ENCODE measurements at places on chromosomes 3 and 15.

DNA sequence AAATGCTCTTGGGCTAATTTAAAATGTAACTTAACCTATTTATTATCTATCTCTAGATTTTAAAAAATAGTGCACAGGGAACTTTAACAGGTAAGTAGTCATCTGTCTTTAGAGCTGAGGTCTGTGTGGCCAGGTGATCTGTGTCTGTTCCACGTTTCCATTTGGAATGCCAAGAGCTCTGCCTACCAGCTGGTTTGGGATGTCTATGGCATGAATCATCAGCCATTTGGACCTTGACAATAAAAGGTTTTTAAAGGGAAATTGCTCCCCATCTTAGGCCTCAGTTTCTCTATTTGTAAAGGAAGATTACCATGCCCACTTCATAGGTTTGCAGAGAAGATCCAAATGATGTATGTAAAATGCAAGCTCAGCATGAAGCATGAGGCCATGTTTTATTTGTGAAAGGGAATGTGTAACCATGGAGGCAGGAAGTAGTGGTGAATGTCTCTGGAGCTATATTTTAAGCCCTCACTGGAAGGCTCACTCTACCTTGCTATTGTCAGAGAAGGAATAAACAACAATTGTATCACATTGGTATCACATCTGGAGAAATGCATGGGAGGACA, 548.1 kb upstream of the LMCD1 start:
- no peak for DNase-seq

- no peak for DNase-seq
Observed at GRCh38 chr15:42083916-42084315, 10.4 kb downstream of the PLA2G4D start.

- DNase-seq: peak; percentile 51
Observed at GRCh38 chr3:123396171-123397049, 52.5 kb downstream of the ADCY5 start.

- DNase-seq: no peak
Observed at GRCh38 chr15:25088261-25088790, 133.5 kb downstream of the SNRPN start.

DNA sequence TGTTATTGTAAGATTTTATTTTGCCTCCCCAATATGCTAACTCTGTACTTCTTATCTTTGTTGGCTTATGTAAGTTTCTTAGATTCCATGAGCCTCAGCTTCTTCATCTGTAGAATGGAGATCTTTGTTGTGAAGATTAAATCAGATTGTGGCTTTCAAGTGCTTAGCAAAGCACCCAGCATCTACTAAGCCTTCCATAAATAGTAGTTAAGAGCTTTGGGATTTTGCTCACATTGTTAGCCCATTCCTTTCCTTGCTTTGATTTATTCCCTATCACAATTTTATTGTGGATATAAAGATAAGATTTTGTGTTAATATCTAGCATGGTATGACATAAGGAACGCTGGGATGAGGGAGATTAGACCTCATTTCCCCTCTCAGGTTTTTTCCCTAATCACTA, 501.4 kb downstream of the PYDC2 start:
- no peak for DNase-seq

- no peak for DNase-seq
Observed at GRCh38 chr3:117404730-117405129, 695.2 kb downstream of the TUSC7 start.

DNA sequence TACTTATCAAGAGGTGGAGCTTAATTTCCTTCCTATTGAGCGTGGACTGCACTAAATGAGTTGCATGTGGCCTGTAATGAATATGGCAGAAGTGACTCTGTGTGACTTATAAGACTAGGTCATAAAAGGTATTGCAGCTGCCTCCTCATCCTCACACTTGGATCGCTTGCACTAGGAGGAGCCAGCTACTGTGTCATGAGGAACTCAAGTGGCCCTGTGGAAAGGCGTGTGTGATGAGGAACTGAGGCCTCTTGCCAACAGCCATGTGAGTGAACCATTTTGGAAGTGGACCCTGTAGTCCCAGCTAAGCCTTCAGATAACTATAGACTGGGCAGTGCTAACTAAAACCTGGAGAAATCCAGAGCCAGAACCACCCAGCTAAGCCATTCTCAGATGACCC, 7.1 kb upstream of the SLC30A4 start:
- DNase-seq: peak; percentile 19

- DNase-seq: peak; percentile 2
Observed at GRCh38 chr3:2921903-2922302, 188.3 kb downstream of the IL5RA start.

DNA sequence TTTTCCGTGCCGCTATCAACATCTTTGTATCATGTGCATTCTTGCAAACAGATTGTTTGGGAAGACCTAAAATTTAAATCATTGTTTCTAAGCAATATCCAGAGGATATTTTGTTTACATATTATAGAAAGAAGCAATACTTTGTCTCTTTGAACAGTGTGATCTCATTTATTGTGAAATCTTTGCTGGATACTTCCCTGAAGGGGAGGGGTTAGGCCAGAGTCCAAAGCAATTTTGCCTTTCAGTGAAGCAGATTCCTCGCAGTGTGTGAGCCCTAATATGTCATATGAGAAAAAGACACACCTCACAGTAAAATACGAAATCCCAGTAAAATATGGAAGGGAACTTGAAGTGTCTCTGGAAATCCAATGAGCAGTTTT, 158.7 kb upstream of the SLCO3A1 start:
- peak; percentile 14 for DNase-seq

DNA sequence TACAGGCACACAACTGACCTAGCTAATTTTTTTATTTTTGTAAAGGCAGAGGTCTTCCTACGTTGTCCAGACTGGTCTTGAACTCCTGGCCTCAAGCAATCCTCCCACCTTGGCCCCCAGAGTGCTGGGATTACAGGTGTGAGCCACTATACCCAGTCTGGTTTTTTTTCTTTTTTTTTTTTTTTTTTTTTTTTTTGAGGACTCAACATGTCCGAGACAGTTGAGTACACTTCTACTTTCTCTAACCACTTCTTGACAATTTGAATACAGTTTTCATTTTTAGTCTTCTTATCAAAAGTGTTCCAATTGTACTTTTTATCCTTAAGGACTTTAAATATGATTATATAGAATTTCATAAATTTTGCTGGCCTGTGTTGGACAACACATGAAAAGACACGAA, 7.4 kb upstream of the GSK3B start:
- no peak for DNase-seq

DNA sequence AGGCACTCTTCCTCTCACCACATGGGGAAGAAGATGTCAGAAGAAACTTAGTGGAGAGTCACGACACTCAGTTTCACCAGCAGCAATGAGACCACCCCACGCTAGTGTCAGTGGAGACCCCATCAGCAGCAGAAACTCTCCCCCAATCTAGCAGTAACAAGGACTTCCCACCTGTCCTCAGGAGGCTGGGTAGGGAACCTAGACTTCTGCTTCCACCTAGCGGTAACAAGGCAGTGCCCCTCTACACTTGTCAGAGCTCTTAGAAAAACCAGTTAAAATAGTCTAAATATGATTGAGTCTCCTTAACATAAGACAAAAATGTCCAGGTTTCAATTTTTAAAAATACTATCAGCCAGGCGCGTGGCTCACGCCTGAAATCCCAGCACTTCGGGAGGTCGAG, 57.3 kb downstream of the TRAT1 start:
- DNase-seq: no peak

DNA sequence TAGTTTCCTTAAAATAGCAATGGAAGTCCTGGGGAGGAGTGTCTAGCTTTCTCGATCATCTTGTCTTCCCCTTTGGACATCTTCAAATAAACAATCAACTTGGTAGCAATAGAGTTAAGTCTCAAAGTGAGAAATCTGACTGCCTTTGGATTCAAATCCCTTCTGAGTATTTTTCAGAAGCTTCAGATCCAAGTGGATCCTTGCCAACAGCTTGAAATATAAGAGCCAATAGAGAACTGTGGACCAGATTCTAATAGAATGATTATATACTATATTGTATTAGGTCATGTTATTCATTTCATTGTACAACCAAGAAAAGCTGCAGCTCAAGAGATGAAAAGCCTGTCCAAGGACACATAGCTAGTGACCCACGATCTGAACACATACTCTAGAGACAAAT, 60.2 kb downstream of the SYNPR start:
- DNase-seq: no peak

DNA sequence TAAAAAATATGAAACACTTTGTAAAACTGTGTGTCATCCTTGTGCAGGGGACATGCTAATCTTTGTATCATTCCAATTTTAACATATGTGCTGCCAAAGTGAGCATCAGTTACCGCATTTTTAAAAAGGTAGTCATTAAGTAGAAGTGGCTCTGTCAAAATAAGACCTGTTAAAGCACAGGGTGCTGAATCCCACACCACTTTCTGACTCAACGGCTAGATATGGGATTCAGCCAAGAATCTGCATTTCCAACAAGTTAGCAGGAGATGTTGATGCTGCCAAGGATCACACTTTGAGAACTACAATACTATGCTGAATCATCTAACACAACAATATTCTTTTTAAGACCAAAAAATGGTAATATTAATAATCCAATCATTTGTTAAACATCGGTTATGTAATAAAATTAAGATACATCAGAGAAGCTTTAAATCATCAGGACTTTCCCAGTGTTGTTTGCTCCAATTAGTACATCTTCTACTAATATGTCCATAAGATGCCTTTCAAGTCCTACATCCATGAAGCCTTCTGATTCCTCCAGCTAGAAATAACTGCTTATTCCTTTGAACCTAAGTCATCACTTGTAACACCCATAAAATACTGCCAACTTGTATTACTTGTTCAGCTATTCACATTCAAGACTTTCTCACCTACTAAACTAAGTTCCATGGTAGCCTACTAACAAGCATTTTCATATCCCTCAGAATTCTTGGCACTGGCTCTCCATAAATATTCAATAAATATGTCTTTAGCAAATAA, 71.1 kb downstream of the TBL1XR1 start:
- no peak for DNase-seq

GRCh38 chr15:51379390-51379789, 37.9 kb downstream of the GLDN start:
- DNase-seq: no peak

- no peak for DNase-seq
Observed at GRCh38 chr3:12869035-12869621, 27.8 kb upstream of the RPL32 start.

DNA sequence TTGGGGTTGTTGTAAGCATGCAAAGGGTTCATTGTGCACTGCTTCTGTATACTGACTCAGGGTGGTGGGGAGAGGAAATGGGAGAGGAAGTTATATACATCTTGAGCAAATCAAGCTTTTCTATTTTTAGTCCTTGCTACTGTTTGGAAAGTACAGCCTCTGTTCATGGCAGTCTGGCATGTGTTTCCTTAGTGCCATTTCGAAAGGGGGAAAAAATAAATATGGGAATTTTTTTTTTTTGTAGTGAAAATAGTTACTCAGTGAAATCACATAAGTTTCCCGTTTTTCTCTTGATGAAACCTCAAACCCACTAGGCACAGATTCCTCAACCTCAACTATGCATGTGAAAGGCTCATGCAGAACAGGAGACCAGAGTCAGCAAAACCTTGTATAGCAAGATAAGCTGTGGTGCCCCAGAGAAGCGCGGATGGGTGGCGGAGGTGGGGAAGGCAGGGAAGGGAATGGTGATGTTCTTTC, 353.3 kb downstream of the LPP start:
- no peak for DNase-seq

DNA sequence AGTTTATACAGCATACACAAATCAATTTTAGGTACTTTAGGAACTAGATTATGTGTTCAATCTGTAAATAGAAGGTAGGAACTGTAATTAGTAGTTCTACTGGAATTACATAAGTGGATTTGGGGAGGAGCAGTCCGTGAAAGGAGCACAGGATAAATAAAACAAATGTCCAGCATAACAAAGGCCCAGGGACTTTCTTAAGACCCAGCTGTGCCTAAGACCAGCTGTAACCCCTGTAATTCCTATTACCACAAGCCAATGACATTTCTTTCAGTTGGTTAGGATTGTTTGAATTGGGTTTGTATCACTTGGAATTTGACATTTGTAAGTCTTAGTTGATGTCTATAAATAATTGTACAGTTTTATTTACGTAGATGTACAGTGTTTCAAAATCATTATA, 4.8 kb upstream of the ZBTB20 start:
- DNase-seq: no peak

GRCh38 chr3:154121701-154122551, 736 bp downstream of the ARHGEF26 start:
- DNase-seq: peak; percentile 30

GRCh38 chr3:118817748-118818165, 216.9 kb downstream of the IGSF11 start:
- DNase-seq: peak; percentile 69

- no peak for DNase-seq
Observed at GRCh38 chr3:11116336-11117059, 37.8 kb upstream of the HRH1 start.

DNA sequence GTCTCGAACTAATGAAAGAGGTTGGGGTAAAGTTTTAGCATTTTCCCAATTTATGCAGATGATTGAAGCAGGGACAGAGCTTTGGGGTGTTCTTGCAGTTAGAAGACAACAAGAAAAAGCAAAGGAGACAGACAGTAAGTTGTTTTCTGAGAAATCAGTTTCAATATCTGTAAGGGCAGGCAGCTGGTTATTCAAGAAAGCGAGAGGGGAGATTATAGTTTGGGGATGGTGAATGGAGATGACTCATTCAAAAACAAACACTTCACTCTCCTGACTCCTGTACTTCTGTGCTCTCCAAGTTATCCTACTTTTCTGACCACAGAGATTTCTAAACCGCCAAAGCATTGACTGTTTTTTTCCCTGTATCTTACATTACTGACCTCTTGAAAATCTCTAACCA, 352.0 kb downstream of the GAP43 start:
- peak; percentile 1 for DNase-seq

DNA sequence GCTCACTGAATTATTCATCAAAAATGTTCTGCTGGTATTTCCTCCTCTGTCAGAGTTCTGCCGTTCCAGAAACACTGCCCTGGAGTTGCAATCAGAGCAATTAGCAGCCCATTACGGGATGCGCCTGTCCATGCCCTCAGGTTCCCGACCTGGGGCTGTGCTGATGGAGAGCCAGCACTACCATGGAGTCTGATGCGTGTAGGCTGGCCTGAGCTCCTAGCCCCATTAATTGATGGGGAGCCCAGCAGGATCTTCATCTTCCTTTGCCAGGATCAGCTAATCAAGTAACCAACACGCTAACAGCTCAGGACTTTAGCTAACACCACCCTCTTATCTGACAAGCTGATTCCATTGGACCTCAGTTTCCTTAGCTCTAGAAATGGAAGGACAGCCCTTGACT, 164.2 kb downstream of the ABHD5 start:
- no peak for DNase-seq

DNA sequence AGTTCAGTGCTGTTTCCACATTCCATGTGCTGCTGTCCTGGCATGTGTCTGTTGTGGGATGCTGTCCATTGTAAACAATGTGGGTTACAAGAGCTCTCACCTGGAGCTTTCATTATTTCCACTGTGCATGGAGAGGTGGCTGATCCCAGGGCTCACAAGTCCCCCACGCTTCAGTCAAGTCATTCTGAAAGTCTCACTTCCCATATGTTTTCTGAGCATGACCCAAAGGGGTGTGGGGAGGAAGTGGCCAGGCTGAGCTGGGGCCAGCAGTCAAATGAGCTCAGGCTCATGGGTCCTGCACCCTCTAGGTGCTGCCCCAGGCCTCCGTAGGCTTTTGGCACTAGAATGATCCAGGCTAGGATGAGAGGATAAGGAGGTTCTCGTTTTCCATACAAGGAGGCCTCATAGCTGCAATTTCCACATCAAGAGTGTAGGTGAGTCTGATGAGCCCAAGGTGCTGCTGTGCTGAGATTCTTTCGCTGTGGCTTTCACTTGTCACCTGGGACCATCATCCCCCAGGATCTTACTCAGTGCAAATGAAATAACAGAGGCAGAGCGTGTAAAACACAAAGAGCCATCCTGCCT, 22.0 kb downstream of the STARD5 start:
- no peak for DNase-seq

- no peak for DNase-seq
Observed at GRCh38 chr15:100115711-100116090, 226.1 kb downstream of the ADAMTS17 start.
